ENCODE measurements at places on chromosomes 12 and 14.

GRCh38 chr12:22101749-22102243 is 55.8 kb downstream of the CMAS start:
- H3K27ac ChIP-seq = no peak overlapping the region
- H3K4me1 ChIP-seq = peaks cover 14% of the 10 kb centered on the region
- H3K36me3 ChIP-seq = no peaks in the 10 kb centered on the region
- H3K4me3 ChIP-seq = no peak overlapping the region
- DNase-seq = no peak
- H3K27me3 ChIP-seq = no peaks in the 10 kb centered on the region

- no peak for DNase-seq
- no peak overlapping the region for H3K4me3 ChIP-seq
- peaks cover 100% of the 10 kb centered on the region for H3K4me1 ChIP-seq
- H3K27ac ChIP-seq = peak overlapping the region; percentile 75
Measured at GRCh38 chr12:64680235-64680634, 69.9 kb downstream of the RASSF3 start.

DNA sequence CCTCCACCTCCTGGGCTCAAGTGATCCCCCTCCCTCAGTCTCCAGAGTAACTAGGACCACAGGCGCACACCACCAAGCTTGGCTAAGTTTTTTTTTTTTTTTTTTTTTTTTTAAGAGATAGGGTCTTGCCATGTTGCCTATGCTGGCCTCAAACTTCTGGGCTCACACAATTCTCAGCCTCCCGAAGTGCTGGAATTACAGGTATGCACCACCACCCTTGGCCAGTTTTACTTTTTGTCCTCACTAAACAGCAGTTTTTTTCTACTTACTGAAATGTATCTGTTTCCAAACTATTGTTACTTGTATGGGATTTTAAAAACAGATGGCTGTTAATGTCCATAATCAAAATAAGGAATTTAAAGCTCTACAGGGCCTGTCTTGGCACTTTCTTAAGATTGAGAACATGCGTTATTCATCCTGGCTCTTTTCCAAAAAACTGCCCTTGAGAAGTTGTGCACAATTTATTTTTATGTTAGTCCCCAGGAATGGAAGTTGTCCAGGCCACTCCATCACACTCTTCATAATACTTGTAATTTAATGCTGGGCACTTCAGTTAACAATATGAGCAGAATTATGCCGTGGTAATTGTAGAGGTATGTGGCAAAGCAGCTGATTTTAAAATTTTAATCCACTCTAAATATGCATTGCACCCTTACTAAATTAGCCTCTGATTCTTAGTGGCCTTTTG is 51.9 kb upstream of the REP15 start:
- H3K4me3 ChIP-seq = no peak overlapping the region
- H3K27me3 ChIP-seq = no peaks in the 10 kb centered on the region
- H3K4me1 ChIP-seq = no peaks in the 10 kb centered on the region
- no peak overlapping the region for H3K27ac ChIP-seq

GRCh38 chr14:88929656-88930436 is 105.4 kb downstream of the TTC8 start:
- no peaks in the 10 kb centered on the region for H3K4me1 ChIP-seq
- H3K4me3 ChIP-seq = no peak overlapping the region
- no peaks in the 10 kb centered on the region for H3K36me3 ChIP-seq
- no peak overlapping the region for H3K27ac ChIP-seq
- H3K27me3 ChIP-seq = no peaks in the 10 kb centered on the region

DNA sequence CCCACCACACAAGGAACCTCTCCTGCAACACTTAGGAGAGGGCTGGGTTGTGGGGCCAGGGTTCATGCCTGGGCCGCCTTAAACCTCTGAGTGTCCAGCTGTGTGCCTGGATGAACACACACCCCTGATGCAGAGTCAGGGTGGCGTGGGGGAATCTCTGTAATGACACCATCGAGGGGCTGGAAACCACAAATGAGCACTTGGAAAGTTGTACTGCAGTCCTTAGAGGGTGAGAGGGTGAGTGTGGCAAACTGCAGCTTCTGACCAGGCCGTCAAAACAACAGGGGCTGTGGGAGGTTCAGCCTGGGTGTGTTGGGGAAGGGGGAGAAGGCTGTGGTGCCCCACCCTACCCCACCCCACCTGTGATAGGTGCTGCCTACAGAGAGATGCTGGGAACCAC is 12.4 kb upstream of the KRT5 start:
- no peaks in the 10 kb centered on the region for H3K36me3 ChIP-seq
- no peaks in the 10 kb centered on the region for H3K4me1 ChIP-seq
- H3K4me3 ChIP-seq = no peak overlapping the region
- no peak for DNase-seq
- H3K27me3 ChIP-seq = no peaks in the 10 kb centered on the region

GRCh38 chr12:25979563-25979962 is 21.1 kb downstream of the RASSF8 start:
- no peaks in the 10 kb centered on the region for H3K4me1 ChIP-seq
- H3K27me3 ChIP-seq = no peaks in the 10 kb centered on the region
- DNase-seq = no peak
- no peak overlapping the region for H3K4me3 ChIP-seq
- H3K36me3 ChIP-seq = no peaks in the 10 kb centered on the region

DNA sequence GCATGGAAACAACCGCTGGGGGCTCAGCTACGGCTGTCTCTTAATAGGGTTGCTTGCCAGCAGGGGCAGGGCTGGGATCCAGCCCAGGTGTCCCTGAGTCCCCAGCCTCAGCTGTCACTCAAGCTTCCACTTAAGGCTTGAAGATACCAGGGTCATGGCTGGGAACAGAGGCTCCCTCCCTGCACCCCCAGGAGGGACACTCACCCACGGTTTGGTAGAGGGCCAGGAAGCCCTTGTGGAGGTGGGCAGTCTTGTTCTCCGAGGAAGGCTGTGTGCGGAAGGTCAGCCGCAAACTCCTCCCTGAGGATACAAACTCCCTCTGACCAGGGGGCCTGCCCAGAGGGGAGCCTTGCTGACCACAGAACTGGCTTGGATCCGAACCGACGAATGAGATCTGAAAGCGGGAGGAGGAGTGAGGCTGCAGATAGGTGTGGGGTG is 7.3 kb downstream of the C1RL start:
- no peak overlapping the region for H3K4me3 ChIP-seq
- no peaks in the 10 kb centered on the region for H3K27me3 ChIP-seq
- H3K27ac ChIP-seq = no peak overlapping the region
- no peak for DNase-seq
- H3K36me3 ChIP-seq = peaks cover 7% of the 10 kb centered on the region
